ENCODE measurements at places on chromosomes 11 and 22.

DNA sequence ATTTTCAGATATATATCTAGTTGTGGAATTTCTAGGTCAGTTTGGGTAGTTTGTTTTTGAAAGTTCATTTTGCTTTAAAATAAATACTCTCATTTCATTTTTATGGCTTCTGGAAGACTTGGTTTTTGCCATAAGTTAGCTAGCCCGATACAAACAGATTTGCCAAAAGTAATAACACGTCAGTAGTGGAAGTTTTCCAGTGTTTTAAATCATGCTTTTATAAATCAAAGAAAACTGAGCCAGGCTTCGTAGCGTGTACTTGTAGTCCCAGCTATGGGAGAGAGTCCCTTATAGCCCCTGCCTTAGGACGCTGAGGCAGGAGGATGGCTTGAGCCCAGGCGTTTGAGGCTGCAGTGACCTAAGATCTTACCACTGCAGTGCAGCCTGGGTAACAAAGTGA lies 21.7 kb upstream of the MICALL1 start:
- no peak for DNase-seq

- no peak for DNase-seq
Measured at GRCh38 chr11:69461272-69461962, 20.0 kb upstream of the LINC01488 start.

DNA sequence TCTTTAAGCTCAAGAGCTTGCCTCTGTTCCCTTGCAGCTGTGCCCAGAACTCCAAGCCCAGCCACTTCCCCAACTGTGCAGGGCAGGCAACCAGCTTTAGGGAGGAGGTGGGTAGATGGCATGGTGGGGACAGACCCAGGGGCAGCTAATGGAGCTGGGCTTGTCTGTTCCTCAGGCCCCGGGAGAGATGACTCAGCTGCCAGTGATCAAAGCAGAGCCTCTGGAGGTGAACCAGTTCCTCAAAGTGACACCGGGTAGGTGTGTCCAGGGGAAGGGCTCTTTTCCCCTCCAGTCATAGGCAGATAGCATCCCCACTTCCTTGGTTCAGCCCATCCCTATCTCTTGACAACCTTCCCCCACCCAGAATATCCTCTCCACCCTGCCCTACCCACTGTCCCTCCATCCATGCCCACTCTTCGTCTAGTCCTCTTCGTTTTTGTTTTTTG lies 32.4 kb downstream of the CREB3L1 start:
- no peak for DNase-seq

DNA sequence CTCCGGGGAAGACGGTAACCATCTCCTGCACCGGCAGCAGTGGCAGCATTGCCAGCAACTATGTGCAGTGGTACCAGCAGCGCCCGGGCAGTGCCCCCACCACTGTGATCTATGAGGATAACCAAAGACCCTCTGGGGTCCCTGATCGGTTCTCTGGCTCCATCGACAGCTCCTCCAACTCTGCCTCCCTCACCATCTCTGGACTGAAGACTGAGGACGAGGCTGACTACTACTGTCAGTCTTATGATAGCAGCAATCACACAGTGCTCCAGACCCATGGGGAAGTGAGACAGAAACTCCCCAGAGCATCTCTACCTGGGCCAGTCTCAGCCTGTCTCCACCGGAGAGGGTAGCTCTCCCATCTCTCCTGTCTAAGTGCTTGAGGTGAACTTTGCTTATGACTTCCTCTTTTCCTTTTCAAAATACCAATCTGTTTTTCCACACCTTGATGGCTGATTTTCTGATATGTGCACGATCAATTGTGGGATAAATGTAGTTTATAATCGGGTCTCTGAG lies 48.5 kb upstream of the VPREB1 start:
- DNase-seq = no peak

DNA sequence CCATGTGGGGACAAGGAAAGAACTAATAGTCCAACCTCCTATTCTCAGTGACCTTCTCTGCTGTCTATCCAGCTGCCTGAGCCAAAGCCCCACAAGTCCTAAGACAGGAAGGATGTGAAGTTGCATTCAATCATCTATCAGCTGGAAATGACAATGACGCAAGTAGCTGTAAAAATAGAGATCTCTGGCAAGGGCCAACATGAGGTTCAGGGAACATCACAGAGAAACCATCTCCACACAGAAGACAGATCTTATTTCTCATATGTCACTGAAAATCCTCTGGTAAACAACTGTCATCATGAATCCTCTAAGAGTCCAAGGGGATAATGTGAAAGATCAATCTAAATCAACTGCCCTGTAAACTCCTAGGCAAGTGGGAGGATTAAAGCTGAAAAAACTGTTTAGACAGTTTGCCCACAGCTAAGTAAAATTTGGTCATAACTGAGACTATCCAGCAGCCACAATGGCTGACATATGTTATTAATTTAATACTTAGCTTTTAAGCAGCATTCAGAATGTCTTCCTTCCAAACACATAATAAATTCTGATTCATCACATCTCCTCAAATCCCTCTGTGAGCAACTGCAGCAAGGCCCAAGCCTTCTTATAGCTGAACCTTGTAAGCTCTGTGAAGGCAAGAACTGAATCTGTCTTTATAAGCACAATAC lies 52.1 kb downstream of the ALG9 start:
- DNase-seq = peak; percentile 22

Data from AG08396 (cell line).